Spinal cord (tissue), 10 donors: ENCODE measurements at places on chromosomes 5 and 9. TPM values are rescaled to one million over a fixed set of nuclear protein-coding genes. Genes with fewer than 3 reads are reported as not detected.

SEMA4D gene
- 30.9 TPM for total RNA-seq

SHOC1 gene
- not detected for total RNA-seq

GGTA1 gene
- 7.6 TPM for total RNA-seq

FOXD4L5 gene
- total RNA-seq = 0.22 TPM

UBE2QL1 gene
- total RNA-seq = 32.5 TPM

CDH9 gene
- total RNA-seq = 11.3 TPM

EIF4E1B gene
- 1.2 TPM for total RNA-seq

MPDZ gene
- total RNA-seq = 84.6 TPM

NKD2 gene
- 11.2 TPM for total RNA-seq

ACOT12 gene
- 2.3 TPM for total RNA-seq

ERAP2 gene
- 2.9 TPM for total RNA-seq

LCN15 gene
- not detected for total RNA-seq

SNCAIP gene
- 33.4 TPM for total RNA-seq

ELAVL2 gene
- 188 TPM for total RNA-seq

C5orf58 gene
- total RNA-seq = not detected

LVRN gene
- total RNA-seq = 0.61 TPM

TSC1 gene
- total RNA-seq = 48.5 TPM

SLC36A3 gene
- not detected for total RNA-seq

GMCL2 gene
- not detected for total RNA-seq

FASTKD3 gene
- 11.8 TPM for total RNA-seq

NUTM2F gene
- total RNA-seq = not detected

MAP3K1 gene
- 31.7 TPM for total RNA-seq

DNAJB5 gene
- 18.9 TPM for total RNA-seq

PRR7 gene
- 8.8 TPM for total RNA-seq

LHX6 gene
- 5.1 TPM for total RNA-seq

DNM1 gene
- 44.6 TPM for total RNA-seq

ADGRV1 gene
- total RNA-seq = 114 TPM

SLCO4C1 gene
- total RNA-seq = 1.7 TPM

BSPRY gene
- 0.33 TPM for total RNA-seq

CCL27 gene
- 0.66 TPM for total RNA-seq

PCA3 gene
- total RNA-seq = 0.50 TPM

MZB1 gene
- 0.17 TPM for total RNA-seq

CCNO gene
- total RNA-seq = 2.3 TPM

S1PR3 gene
- total RNA-seq = 21.2 TPM

SPAAR gene
- total RNA-seq = 0.77 TPM

FAM163B gene
- total RNA-seq = 13.5 TPM

MYOZ3 gene
- 5.5 TPM for total RNA-seq

LIX1 gene
- 22.3 TPM for total RNA-seq

TAL2 gene
- total RNA-seq = 2.5 TPM

CCDC183 gene
- total RNA-seq = 0.89 TPM

SHISAL2B gene
- 0.30 TPM for total RNA-seq

NR3C1 gene
- total RNA-seq = 79.7 TPM

HMMR gene
- 12.2 TPM for total RNA-seq

CER1 gene
- total RNA-seq = 0.72 TPM

LECT2 gene
- not detected for total RNA-seq

TSPAN17 gene
- 33.4 TPM for total RNA-seq
